ENCODE measurements at places on chromosomes 7 and 10. TPM values are rescaled to one million over a fixed set of nuclear protein-coding genes. Genes with fewer than 3 reads are reported as not detected.

ABCB1 gene
- 0.53 TPM for total RNA-seq

- H3K27ac ChIP-seq = no peak overlapping the region
- H3K4me1 ChIP-seq = peaks cover 25% of the 10 kb centered on the region
- no peak for DNase-seq
- H3K27me3 ChIP-seq = no peaks in the 10 kb centered on the region
- H3K36me3 ChIP-seq = no peaks in the 10 kb centered on the region
Measured at GRCh38 chr10:50615658-50616057, 8.1 kb downstream of the SGMS1 start.

DNA sequence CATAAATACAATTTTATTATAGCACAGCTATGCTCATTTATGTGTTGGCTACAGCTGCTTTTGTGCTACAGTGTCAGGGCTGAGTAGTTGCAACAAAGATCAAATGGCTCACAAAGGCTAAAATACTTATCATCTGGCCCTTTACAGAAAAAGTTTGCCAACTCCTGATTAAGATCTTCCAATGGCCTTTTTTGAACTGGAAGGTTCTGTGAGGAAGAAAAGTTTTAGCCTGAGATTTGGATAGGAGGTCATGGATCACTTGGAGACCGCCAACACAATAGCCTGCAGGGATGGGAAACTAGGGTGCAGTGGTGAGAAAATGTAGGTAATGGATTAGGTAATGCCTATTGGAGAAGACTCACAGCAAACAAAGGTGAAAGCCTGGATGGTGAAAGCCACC, 169.8 kb downstream of the NOC3L start:
- no peaks in the 10 kb centered on the region for H3K36me3 ChIP-seq
- H3K4me3 ChIP-seq = no peak overlapping the region
- H3K27ac ChIP-seq = no peak overlapping the region
- no peak for DNase-seq

- H3K27me3 ChIP-seq = no peaks in the 10 kb centered on the region
- DNase-seq = peak; percentile 10
- no peaks in the 10 kb centered on the region for H3K4me1 ChIP-seq
- no peak overlapping the region for H3K4me3 ChIP-seq
- H3K27ac ChIP-seq = no peak overlapping the region
- no peaks in the 10 kb centered on the region for H3K36me3 ChIP-seq
Measured at GRCh38 chr7:109179601-109180000, 609.9 kb downstream of the DNAJB9 start.

GRCh38 chr10:27356738-27357137, 116.1 kb upstream of the ACBD5 start:
- no peak overlapping the region for H3K4me3 ChIP-seq
- H3K27ac ChIP-seq = no peak overlapping the region
- no peak for DNase-seq
- no peaks in the 10 kb centered on the region for H3K36me3 ChIP-seq
- no peaks in the 10 kb centered on the region for H3K27me3 ChIP-seq

DNA sequence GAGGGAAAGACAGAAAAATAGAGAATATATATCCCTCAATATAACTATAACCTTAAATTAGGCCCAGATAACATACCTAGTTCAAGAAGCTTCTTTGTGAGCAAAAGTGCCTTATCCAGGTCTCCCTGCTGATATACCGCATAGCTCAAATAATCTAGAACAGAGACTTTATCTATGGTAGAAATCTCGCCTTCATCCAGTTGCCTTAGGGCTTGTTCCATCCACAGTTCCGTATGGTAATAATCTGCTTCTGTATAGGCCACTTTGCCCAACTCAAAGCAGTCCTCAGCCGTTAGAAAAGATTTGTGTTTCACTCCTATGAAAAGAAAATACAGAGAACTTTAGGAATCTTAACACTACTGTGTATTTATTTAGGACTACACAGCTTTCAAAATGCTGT, 43.4 kb downstream of the P4HA1 start:
- H3K36me3 ChIP-seq = peaks cover 16% of the 10 kb centered on the region
- H3K27ac ChIP-seq = no peak overlapping the region
- H3K4me3 ChIP-seq = no peak overlapping the region
- no peaks in the 10 kb centered on the region for H3K27me3 ChIP-seq
- no peaks in the 10 kb centered on the region for H3K4me1 ChIP-seq

DNA sequence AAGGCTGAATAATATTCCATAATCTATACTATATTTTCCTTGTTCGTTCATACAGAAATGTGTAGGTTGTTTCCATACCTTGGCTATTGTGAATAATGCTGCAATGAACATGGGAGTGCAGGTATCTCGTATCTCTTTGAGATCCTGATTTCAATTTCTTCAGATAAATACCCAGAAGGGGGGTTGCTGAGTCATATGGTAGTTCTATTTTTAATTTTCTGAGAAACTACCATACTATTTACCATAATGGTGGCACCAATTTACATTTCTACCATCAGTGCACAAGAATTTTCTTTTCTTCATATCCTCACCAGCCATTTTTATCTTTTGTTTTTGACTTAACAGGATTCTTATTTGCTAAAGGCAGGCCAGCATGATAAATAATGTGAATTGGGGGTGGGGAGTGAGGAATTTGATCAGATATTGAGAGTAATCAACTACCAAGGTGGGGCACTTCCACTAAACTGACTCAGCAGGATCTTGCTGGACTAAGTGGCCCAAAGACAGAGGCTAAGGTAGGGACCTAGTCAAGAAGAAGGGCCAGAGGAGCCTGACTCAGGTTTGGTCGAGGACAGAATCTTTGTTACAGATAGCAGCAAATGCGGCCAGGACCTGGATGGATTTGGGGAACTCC, 21.5 kb upstream of the CCSER2 start:
- no peak for DNase-seq
- H3K27ac ChIP-seq = no peak overlapping the region
- H3K4me3 ChIP-seq = no peak overlapping the region
- H3K27me3 ChIP-seq = no peaks in the 10 kb centered on the region
- H3K4me1 ChIP-seq = peaks cover 3% of the 10 kb centered on the region

GRCh38 chr10:102408728-102409603, 9.6 kb downstream of the PSD start:
- no peaks in the 10 kb centered on the region for H3K36me3 ChIP-seq
- peaks cover 61% of the 10 kb centered on the region for H3K27me3 ChIP-seq

All from muscle of leg (tissue), 16 donors.